ENCODE measurements at places on chromosomes 2 and 18. TPM values are rescaled to one million over a fixed set of nuclear protein-coding genes. Genes with fewer than 3 reads are reported as not detected.

The GKN2 gene
- not detected for total RNA-seq

The FAM228A gene
- 2.7 TPM for total RNA-seq

The SULT1C4 gene
- 2.4 TPM for total RNA-seq

The PROKR1 gene
- total RNA-seq: not detected

The CDK5R2 gene
- not detected for total RNA-seq

The CTNNA2 gene
- total RNA-seq: 0.63 TPM

The FLACC1 gene
- 1.3 TPM for total RNA-seq

The RAD51AP2 gene
- total RNA-seq: not detected

The HJURP gene
- 0.60 TPM for total RNA-seq

The RTP5 gene
- total RNA-seq: not detected

The C1QL2 gene
- total RNA-seq: not detected

The SUPT7L gene
- 33.2 TPM for total RNA-seq

DNA sequence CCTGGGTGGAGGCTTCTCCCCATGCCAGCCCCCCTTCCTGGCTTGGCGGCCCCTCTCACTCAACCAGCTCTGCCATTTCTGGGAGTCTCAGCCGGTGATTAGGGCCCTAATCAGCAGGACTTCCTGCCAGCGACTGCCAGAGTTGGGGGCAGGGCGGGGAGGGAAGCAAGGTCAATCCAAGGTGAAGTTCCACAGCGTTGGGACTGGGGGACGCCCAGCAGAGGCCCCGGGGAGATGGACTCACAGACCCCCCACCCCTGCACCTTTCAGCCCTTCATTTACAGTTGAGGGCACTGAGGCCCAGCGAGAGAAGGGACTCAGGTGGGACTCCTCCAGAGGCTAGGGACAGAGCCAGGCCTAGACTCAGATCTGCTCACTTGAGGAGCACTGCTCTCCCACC lies 65.3 kb downstream of the TNS1 start:
- DNase-seq: no peak

DNA sequence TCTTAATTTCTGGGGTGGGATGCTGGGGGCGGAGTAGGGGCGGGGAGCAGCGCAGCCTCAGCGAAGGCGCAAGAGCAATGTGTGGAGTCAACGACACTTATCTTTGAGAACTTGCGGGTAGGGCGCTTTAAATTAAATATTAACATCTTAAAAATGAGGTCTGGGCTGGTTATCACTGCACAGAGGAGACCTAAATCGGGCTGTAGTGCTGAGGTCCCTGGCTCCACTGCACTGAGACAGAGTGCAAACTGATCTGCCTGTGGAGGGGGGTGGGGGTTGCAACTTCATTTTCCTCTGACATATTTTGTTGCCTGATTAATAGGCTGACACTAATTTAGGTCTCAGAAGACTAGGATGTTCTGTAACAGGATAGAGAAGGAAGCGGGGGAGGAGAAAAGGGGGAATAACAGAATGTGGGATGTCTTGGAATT lies 253.0 kb upstream of the FANCL start:
- DNase-seq: no peak

DNA sequence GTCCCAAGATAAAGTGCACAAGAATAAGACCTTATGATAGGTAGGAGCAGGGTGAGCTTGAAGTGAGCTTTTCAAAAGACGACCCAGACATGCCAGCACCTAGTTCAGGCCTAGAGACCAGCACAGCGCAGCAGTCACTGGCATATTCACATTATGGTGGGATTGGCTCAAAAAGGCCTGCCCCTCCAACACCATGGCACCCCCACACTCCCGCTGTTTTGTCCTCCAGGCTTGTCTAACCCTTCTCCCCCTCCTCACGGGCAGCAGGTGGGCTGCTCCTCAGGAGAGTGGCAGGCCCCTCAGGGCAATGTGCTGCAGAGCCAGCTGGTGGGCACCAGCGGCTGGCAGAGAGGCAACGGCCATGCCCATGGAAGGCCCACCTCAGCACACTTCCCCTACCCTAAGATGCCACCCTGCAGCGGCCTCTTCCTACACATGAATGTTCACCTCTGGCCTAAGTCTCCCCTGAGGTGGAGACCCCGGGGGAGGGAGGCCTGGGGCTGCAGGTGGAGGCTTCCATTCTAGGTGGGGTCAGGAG lies 25.6 kb downstream of the EMX1 start:
- no peak for DNase-seq

DNA sequence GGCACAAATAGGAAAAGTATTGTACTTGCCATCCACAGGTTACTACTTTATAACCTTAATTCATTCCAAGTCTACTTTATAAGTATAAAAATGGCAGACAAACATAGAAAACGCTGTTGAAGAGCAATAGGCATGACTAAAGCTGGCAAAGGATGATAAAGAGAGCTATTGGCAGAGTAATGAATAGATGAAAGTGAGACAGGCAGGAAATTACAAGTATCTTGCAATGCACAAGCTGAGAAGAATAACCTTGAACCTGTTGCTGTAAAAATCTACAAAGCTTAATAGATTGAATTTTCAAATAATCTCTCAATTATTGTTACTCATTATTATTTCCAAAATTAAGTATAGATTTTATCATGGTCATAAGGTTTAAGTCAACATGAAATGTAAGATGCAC lies 8.8 kb downstream of the PELI1 start:
- DNase-seq: no peak

DNA sequence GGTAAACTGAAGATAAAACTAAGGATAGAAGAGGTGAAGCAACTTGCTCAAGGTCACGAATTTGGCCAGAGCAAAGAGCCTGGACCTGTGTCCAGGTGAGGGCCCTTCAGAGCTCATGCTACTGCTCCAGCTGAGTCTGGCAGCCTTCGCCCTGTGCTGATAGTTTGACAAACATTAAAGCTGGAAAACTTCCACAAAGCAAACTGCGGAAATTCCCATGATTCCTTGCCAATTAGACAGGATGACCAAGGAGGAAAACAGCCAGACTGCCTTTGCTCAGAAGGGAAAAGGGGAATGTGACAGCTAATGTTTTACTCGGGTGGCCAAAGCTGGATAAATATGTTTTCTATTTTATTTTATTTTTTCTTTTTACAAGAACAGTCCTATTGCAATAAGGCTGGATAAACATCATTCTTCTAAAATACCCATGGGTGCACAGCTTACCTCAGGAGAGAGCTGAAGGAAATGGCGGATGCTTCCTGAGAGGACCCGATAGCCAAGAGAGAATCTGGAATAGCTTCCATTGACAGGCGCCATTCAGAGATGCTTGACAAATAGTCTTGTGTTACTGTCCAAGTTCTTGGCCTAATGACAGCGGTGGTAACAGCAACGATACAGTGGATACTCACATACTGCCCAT lies 5.3 kb upstream of the CTAGE1 start:
- no peak for DNase-seq

GRCh38 chr2:24871852-24872333 lies 48.1 kb downstream of the ADCY3 start:
- DNase-seq: peak; percentile 56

DNA sequence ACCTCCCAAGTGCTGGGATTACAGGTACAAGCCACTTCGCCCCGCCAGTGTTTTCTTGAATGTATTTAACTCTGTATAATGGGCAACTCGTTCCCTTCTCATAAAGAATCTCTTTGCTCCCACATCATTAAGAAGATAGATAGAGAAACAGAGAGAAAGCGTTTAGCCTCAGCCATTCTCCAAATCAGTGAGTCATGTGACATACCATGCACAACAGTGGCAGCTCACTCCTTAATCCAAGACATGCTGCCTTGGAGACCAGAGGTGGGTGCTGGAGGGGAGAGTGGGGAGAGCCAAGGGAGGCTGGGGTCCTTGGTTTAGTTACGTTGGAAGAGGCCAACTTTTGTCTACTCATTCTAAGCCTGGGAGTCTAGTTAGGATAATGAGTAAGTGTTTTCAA lies 54.7 kb downstream of the TGIF1 start:
- no peak for DNase-seq

DNA sequence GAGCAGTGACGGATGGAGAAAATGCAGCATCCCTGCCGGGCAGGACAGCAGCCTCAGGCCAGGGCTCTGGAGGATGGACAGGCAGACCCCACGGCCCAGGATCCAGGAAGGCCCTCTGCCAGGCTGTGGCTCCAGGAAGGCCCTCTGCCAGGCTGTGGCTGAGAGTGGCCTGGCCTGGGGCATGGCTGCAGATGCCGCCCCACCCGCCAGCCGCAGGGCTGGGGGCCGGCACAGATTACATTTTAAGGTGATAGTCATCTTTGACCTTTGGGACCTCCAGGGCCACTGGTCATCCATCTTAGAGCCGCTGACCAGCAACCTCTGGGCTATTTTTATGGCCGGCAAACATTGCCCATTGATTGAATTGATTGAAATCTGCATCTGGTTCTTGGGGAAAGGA lies 98.0 kb upstream of the BOD1L2 start:
- no peak for DNase-seq

DNA sequence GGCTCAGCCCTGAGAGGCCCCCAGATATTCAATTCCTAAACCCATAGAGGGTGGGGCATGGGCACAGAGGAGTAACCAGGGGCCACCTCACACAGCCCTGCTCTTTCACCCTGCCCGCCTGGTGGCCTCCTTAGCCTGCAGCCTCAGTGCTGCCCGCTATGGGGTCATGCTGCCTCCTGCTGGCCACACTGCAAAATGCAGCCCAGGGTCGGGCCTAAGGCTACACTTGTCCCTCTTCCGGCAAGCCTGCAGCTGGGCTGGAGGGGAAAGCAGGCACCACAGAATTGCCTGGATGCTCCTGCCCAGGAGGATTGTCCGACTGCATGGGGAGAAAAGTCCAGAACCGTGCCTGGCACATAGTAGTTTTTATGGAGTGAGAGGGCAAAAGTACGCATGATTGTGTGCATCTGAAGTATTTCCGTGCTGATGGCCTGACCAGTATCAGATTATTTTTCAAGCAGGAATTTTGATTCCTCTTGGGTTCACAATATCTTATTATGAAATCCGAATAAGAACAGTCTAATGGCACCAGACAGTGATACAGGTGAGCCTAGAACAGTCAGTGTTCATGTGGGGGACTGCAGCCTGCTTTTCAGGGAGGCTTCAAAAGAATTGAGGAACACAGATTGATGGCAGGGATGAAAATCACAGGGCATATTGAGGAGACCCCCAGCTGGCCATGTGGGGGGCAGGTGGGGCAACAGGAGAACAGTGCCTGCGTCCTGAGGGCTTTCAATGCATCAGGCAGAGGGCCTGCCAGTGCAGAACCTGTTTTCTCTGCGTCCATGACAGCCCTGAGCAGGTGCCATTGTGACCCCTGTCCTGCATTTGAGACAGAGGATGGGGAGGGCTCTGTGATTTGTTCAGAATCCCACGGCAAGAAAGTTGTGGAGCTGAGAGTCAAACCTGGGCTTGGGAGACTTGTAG lies 51.2 kb upstream of the ALPP start:
- DNase-seq: peak; percentile 67

DNA sequence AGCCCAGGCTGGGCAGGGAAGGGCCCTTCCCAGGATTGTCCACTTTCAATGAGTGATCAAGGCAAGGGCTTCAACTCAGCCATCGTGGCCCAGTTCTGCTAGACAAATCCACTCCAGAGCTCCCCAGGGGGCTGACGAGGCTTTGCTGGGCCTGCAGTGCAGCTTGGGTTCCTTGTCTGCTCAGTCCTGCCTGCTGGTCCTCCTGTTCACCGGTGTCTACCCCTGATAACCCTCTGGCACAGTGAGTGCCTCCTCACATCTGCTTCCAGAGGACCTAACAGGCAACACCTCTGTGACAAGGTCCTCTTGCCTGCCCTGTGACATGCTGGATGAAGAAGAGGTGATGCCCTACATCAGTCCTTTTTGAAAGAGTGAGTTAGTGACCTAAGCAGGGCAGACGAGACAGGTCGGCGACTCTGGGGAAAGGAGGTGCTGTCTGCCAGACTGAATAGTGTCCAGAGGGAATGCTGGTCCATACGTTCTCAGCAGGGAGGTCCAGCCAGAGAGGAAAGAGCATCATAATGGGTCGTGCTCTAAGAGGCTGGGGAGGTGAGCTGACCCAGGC lies 20.9 kb upstream of the KCNF1 start:
- DNase-seq: no peak

DNA sequence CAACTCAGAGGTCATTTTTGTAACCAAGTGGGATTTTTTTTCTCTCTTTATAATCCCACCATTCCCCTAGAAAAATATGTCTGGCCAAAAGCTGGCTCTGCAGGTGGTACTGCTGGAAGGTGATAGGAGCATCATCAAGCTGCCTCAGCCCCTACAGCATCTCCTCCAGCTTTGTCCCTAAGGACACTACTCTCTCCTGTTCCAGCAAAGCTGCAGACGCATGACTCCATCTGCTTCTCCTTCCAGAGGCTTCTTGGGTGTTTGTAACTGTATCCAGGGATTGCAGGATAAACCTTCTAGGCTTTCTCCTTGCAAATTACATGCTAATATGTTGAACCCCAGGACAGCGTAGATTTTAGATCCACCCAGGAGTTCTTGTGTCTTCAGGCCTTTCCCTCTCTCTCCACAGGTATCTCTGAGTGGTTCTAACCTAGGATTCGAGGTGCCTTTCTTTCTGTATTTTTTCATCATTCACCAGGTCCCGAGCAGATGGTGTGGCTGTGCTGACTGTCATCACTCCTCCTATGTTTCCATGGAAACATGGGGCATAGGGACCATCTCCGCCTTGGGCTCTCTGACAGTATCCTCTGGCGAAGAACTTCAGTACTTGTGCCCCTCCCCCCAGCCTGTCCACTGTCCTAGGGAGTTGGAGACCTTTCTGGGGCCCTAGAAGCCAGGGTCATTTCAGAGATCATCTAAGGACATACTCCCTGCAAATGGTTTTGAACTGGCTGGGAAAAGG lies 34.3 kb downstream of the AFF3 start:
- DNase-seq: no peak

DNA sequence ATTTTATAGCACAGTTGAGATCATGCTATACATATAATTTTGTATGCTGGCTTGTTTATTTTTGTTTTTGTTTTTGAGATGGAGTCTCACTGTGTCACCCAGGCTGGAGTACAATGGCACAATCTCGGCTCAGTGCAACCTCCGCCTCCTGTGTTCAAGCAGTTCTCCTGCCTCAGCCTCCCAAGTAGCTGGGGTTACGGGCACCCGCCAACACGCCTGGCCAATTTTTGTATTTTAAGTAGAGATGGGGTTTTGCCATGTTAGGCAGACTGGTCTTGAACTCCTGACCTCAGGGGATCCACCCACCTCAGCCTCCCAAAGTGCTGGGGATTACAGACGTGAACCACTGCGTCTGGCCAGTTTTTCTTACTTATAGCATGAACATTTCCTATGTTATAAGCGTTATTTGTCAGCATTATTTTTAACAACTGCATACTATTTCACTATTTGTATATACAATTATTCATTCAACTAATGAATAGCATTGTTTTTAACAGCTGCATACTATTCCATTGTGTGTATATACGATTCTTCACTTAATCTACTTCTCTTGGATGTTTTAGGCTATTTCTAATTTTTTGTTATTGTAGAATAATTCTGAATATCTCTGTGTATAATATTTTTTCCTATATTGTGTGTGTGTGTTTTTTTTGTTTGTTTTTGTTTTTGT lies 3.5 kb downstream of the EHD3 start:
- DNase-seq: no peak

Measured in tibial nerve (tissue), 4 donors.